ENCODE measurements at places on chromosomes 12 and 14.
A peak's percentile ranks its signal among the peaks of the same experiment; 100 is the strongest.

DNA sequence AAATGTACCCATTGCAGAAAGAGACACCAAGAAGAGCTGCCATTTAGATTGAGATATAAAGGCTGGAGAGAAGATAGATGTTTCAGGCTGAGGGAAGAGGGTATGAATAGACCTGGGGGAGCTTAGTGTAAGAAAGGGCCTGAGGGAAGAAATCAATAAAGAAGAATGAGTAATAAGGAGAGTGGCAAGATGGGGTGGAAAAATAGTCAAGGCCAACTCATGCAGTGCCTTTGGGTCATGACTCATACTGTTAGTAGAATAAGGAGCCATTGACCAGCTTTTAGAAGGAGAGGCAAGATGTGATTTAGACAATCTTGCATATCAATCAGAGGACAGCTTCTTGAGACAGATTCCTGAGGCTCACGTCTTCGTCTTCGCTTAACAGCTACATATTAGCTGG lies 287.5 kb downstream of the DUSP6 start:
- no peak for DNase-seq

DNA sequence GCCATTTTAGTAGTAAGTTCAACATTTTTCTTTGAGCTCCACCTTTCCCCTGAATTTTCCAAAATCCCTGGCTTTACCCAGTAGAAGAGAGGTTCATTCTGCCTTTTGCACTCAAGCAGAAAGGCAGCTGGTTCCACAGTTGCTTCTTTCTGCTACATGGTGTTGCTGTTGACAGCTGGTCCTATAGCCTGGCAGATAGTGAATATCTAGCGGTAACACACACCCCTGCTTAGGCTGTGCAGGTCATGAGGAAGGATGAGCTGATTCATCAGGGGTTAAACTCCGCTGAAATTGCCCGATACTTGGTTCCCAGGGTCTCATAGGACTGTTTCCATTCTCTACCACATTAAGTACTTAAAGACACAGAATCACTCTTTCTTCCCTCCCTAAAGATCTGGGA lies 62.4 kb downstream of the PUS7L start:
- no peak for DNase-seq

DNA sequence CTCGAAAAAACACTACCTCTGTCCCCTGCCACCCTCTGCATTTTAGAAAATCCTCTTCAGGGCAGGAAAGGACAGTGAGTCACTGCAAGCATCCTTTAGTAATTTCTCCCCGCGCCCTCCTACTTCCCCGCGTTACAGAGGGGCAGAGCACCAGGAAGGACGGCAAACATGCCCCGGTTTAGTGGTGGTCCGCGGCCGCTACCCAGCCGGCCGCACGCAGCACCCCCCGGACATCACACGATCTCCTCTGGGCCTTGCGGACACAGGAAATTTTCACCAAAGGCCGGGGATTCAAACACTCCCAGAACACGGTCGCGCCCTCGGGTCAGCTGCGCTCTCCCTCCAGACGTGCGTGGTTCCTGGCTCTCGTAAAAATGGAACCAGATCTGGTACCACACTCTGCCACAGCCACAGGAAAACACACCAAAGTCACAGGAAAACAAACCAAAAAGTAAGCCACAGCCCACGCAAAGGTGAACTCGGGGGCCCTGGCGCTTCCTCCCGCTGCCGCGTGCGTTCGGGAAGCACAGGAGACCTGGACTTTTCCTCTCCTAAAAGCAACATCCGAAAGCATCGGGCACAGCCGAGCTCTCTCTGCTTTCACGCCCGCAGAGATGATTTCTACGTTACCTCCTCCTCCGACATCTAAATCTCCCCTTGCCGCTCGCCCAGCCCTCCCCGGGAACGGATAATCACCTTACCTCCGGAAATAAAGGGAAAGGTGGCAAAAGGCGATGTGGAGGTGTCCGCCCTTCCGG lies 839 bp downstream of the SLC38A1 start:
- DNase-seq, result peak; percentile 38

DNA sequence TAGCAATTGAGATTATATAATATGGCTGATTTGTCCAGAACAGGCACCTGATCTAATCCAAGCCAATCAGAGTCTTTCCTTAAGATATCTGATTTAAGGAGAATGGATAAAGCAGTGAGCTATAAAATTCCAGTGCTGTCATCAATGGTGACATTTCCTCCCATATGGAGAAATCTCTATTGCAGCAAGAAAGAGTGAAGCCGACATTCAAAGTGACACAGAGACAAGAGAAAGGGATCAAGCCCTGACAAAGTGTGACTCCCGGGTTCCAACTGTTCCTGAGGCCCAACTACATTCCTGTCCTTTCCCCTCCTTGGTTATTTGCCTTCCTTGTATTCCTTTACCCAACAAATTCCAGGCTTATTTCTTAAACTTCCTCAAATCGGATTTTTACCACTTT lies 430.0 kb upstream of the SOX5 start:
- DNase-seq, result no peak

DNA sequence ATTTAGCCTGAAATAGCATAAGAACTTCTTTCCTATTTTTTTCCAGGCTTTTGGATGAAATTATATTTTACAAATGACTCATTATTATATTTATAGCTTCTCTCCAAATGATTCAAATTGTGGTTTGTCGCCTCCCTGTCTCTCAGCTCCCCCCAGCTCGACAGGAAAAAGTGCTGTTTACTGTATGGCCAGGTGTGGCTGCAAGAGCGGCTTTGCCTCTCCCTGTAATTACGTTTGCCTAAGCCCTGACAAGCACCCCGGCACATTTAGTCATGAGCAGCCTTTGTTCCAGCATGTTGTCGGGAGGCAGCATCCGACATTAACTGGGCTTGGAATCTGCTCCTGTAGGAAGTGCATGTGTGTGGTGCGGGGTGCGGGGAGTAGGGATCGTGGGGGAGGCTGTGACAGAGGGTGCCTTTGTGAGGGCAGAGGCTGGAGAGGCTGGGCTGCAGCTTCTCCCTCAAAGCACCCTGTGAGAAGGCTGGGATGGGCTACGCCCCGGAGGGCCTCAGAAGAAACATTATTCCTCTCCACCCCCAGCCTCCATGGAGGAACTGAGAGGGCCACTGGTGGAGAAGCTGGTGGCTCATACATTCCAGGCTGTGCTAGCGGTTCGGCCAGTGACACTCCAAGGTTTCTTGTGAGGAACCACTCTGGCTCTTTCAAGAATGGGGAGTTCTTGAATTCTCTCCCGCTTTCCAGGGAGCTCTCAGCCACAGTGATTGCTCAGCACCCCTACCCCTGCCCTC lies 42.1 kb upstream of the CTDSP2 start:
- no peak for DNase-seq

DNA sequence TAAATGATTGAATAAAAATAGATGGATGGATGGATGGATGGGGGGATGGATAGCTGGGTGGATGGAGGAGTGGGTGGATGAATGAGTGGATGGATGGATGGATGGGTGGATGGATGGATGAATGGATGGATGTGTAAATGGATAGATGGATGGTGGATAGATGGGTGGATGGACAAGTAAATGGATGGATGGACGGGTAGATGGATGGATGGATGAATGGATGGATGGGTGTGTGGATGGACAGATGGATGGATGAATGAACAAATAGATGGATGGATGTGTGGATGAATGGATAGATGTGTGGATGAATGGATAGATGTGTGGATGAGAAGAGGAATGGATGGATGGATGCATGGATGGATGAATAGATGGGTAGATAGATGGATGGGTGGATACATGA lies 490.8 kb downstream of the VRK1 start:
- no peak for DNase-seq

Measured in activated naive CD8-positive, alpha-beta T cell treated with anti-CD3 and anti-CD28 coated beads, Interleukin-2, amount 50 U/mL, for 24 hours (primary cell).